Uterus (tissue), 4 donors: ENCODE measurements at places on chromosomes 12 and 14. TPM values are rescaled to one million over a fixed set of nuclear protein-coding genes. Genes with fewer than 3 reads are reported as not detected.

- H3K36me3 ChIP-seq: no peaks in the 10 kb centered on the region
- H3K4me3 ChIP-seq: no peak overlapping the region
- H3K4me1 ChIP-seq: no peaks in the 10 kb centered on the region
- no peak overlapping the region for H3K27ac ChIP-seq
- DNase-seq: no peak
- H3K27me3 ChIP-seq: no peaks in the 10 kb centered on the region
Observed at GRCh38 chr12:85191-85666, 18.7 kb downstream of the IQSEC3 start.

DNA sequence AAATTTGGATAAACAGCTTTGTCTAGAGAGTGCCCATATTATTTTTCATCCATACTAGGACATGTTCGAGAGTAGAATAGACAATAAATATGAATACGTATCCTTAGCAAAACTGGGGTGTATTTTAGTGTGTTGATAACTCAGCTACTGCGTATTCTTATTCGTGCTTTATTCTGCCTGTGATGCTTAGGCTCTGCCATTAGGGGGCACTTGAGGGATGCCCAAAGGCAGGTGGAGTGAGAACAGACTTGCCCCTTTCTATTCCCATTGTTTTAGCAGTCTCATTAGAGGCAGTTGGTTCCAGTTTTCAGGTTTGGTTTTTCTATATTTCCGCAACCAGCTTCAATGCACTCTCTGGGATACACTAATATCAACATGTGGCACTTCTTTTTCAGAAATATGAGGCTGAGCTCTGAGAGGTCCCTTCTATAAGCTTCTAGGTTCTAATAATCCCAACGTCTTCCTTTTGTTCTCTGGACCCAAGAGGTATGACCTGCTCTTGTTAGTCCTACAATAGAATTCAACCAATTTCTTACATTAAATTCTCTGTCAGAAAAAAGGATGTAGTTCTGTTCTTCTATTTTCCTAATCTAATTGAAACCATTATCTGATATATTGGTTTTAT lies 985.7 kb upstream of the FBXO33 start:
- no peak for DNase-seq
- no peaks in the 10 kb centered on the region for H3K27me3 ChIP-seq
- H3K4me3 ChIP-seq: no peak overlapping the region
- no peak overlapping the region for H3K27ac ChIP-seq
- H3K36me3 ChIP-seq: no peaks in the 10 kb centered on the region
- no peaks in the 10 kb centered on the region for H3K4me1 ChIP-seq

DNA sequence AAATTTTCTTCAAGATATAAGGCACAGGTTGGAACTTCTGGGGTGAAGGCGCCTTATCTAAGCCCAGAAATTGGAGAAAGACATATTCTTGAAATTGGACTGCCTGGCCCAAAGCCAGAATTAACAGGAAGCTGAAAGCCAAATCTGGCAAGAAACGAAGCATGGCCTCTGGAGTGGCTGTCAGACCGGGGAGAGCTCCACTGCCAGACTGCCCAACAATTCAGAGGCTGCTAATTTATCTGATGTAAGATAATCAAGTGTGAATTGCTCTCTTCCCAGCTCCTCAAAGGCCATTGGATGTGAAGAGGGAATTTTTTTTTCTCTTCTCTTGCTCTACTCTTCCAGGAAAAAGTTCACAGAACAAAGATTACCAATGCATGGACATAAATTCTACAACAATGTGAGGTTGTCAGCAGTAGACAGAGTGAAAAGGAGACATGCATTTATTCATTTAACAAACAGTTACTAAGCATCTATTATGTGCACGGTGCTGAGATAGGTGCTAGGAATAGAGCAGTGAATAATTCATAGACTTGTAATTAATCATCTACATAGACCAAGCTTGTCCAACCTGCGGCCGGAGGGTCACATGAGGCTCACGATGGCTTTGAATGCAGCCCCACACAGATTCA lies at the start of gene GDF3:
GDF3 (minus strand) TSS at position 210 of the 632 bp plus-strand sequence; CDS start at position 163, 47 bp downstream.
- H3K36me3 ChIP-seq: no peaks in the 10 kb centered on the region
- no peaks in the 10 kb centered on the region for H3K27me3 ChIP-seq
- H3K27ac ChIP-seq: no peak within 1 kb of the TSS
- no peak within 1 kb of the TSS for H3K4me3 ChIP-seq

DNA sequence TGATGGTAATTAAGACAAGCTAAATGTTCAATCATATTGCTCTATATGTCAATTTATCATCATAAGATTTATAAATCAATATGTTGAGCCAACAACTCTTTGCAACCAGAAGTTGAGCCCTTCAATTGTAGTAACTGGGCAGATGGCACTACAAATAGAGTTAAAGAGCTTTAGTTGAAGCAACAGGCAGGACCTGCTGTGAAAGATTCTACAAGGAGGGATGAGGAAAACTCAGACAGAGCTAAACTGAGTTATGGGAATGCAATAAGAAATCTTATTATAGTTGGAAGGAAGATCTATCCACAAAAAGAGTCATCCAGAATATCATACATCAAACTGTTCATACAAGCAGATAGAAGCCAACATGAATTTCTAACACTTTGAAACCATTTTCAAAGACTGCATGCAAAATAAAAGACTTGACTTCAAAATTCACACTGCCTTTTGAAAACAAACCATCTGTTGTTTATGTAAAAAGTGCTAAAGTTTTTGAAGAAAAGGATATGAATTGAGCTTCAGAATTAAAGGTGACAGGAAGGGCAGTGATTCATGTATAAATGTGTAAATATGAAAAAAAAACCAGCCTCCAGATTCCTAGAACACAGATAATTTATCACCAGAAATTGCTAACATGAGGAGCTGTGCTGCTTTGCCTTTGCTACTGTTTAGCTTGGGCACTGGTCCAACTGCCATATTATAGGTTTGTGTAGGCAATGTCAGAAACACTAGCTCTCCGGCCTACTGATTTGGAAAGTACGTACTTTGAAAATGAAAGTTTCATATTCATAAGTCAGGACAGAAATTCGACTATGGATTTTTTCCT lies 133.2 kb downstream of the SLC35F4 start:
- H3K27ac ChIP-seq: no peak overlapping the region
- no peaks in the 10 kb centered on the region for H3K27me3 ChIP-seq
- no peak overlapping the region for H3K4me3 ChIP-seq
- no peaks in the 10 kb centered on the region for H3K36me3 ChIP-seq
- H3K4me1 ChIP-seq: no peaks in the 10 kb centered on the region
- no peak for DNase-seq

Gene SLC35E3
- not detected for total RNA-seq

Gene ACSS3
- 62.2 TPM for total RNA-seq
